ENCODE measurements at places on chromosomes 5 and 9. TPM values are rescaled to one million over a fixed set of nuclear protein-coding genes. Genes with fewer than 3 reads are reported as not detected.

Gene C9orf153
- not detected for total RNA-seq

Gene IL4
- total RNA-seq: not detected

Gene HSPA9
- total RNA-seq: 529 TPM

Gene IFNB1
- total RNA-seq: not detected

Gene IL9
- total RNA-seq: not detected

Gene AK8
- total RNA-seq: 0.68 TPM

Gene BTNL8
- total RNA-seq: 0.57 TPM

Gene FRMPD1
- not detected for total RNA-seq

Gene UNC5A
- total RNA-seq: not detected

Gene SLC6A19
- not detected for total RNA-seq

Gene MYMK
- not detected for total RNA-seq

Gene RALGPS1
- 3.2 TPM for total RNA-seq
